MCF 10A (cell line): ENCODE measurements at places on chromosomes 5 and 9. TPM values are rescaled to one million over a fixed set of nuclear protein-coding genes. Genes with fewer than 3 reads are reported as not detected.

Gene STK32A
- total RNA-seq, result 3.3 and 11.4 TPM in 2 replicates

Gene TICAM2
- total RNA-seq, result 3.7 and 8.3 TPM in 2 replicates

Gene PCDHAC1
- total RNA-seq, result 17.2 and 26.3 TPM in 2 replicates

Gene LCN9
- total RNA-seq, result not detected in 2 replicates

Gene CXXC5
- total RNA-seq, result 7.8 and 10.9 TPM in 2 replicates

Gene GFI1B
- total RNA-seq, result not detected in 2 replicates

Gene PCDHB7
- total RNA-seq, result 0.28 and 0.29 TPM in 2 replicates

Gene RASGEF1C
- not detected in 2 replicates for total RNA-seq

Gene SV2C
- not detected in 2 replicates for total RNA-seq

Gene IL13
- not detected in 2 replicates for total RNA-seq

Gene EQTN
- total RNA-seq, result not detected in 2 replicates

DNA sequence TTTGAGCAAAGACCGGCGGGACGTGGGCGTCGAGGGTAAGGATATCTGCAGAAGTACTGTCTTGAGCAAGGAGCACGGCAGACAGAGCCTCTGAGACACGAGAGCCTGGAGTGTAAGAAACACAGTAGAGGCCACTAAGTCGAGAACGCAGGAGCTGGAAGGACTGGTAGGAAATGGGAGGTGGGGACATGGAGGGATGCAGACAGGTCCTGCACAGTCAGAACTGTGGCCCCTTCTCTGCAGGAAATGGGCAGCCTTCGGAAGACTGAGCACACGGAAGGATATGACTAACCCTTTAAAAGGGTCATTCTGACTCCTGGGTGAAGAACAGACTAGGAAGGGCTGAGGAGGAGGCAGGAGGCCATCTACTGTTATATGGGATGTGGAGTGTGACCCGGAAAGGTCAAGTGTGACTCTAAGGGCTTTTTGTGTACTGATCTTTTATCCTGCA, 1.4 kb upstream of the CAMSAP1 start:
- DNase-seq, result no peak
- H3K4me1 ChIP-seq, result peaks cover 39% of the 10 kb centered on the region
- H3K27me3 ChIP-seq, result no peaks in the 10 kb centered on the region
- H3K36me3 ChIP-seq, result peaks cover 65% of the 10 kb centered on the region
- peak overlapping the region; percentile 67 for H3K27ac ChIP-seq

GRCh38 chr9:93107151-93107824, 11.3 kb downstream of the CARD19 start:
- peaks cover 22% of the 10 kb centered on the region for H3K36me3 ChIP-seq
- H3K4me1 ChIP-seq, result peaks cover 21% of the 10 kb centered on the region
- H3K4me3 ChIP-seq, result no peak overlapping the region
- no peak overlapping the region for H3K27ac ChIP-seq

DNA sequence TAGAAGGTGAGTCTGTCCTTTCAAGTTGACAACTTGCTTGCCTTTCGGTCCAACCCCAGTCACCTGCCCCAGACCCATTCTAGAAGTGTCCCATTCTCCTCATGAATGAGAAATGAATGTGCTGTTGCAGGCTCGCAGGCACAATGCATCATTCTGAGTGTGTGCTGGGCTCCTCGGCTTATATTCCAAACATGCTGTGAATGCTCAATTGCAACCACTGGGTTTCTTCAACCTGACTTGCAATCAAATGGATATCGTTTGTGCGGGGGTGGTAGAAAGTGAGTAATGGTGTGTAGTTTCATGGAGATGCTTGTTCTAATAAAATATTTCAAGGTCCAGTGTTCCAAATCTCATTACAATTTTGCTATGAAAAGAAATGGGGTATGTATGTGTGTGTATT, 256.6 kb upstream of the IL12B start:
- H3K36me3 ChIP-seq, result no peaks in the 10 kb centered on the region
- H3K4me3 ChIP-seq, result no peak overlapping the region
- no peak for DNase-seq
- no peaks in the 10 kb centered on the region for H3K27me3 ChIP-seq
- H3K4me1 ChIP-seq, result peaks cover 23% of the 10 kb centered on the region

GRCh38 chr9:114546851-114547250, 40.7 kb upstream of the ATP6V1G1 start:
- peaks cover 22% of the 10 kb centered on the region for H3K27me3 ChIP-seq
- DNase-seq, result no peak
- H3K4me1 ChIP-seq, result peaks cover 10% of the 10 kb centered on the region

DNA sequence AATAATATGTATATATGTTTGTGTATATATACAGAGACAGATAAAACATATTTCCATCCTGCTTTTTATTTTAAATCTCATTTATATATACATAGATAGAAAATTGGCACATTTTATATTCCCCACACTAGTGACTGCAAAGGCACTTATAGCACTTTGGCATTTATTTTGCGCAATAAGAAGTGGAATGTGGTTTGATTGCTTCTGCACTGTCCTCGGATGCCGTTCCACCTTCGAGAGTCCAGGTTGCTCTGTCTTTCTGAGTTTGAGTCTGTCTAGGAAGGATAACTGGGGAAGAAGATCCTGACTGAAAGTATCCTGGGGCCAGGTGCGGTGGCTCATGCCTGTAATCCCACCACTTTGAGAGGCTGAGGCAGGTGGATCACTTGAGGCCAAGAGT, 66.5 kb upstream of the ENTREP1 start:
- no peak for DNase-seq
- H3K27ac ChIP-seq, result no peak overlapping the region
- no peak overlapping the region for H3K4me3 ChIP-seq
- no peaks in the 10 kb centered on the region for H3K27me3 ChIP-seq
- H3K4me1 ChIP-seq, result no peaks in the 10 kb centered on the region

DNA sequence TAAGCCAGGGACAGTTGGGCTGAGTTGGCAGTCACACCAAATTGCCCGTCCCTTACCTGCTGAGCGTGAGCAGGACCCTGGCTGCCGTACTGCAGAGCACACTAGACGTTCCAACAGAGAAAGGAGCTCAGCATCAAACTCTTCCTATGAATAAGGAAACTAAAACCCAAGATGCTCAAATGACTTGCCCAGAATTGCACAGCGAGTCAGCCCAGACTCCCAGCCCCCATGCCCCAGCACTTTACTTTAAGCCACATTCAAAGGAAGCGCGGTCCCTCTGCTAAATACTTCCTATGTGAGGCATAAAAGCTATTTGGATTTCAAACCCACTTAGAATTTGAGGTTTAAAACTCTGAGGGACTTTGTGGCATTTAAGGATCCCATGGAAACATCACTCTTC, 23.9 kb downstream of the PAX5 start:
- no peaks in the 10 kb centered on the region for H3K4me1 ChIP-seq
- DNase-seq, result no peak
- no peak overlapping the region for H3K27ac ChIP-seq
